Bronchial epithelial cell (primary cell): ENCODE measurements at places on chromosomes 7 and 10. TPM values are rescaled to one million over a fixed set of nuclear protein-coding genes. Genes with fewer than 3 reads are reported as not detected.

DDIT4 gene
- 2,437 and 2,447 TPM in 2 replicates for total RNA-seq

NXPH1 gene
- not detected in 2 replicates for total RNA-seq

- no peak for DNase-seq
Measured at GRCh38 chr7:143413123-143413522, 4.5 kb upstream of the EPHA1 start.

- no peak for DNase-seq
Measured at GRCh38 chr7:51220226-51220625, 96.4 kb downstream of the COBL start.

NEURL1 gene
- 1.1 and 5.1 TPM in 2 replicates for total RNA-seq

DNA sequence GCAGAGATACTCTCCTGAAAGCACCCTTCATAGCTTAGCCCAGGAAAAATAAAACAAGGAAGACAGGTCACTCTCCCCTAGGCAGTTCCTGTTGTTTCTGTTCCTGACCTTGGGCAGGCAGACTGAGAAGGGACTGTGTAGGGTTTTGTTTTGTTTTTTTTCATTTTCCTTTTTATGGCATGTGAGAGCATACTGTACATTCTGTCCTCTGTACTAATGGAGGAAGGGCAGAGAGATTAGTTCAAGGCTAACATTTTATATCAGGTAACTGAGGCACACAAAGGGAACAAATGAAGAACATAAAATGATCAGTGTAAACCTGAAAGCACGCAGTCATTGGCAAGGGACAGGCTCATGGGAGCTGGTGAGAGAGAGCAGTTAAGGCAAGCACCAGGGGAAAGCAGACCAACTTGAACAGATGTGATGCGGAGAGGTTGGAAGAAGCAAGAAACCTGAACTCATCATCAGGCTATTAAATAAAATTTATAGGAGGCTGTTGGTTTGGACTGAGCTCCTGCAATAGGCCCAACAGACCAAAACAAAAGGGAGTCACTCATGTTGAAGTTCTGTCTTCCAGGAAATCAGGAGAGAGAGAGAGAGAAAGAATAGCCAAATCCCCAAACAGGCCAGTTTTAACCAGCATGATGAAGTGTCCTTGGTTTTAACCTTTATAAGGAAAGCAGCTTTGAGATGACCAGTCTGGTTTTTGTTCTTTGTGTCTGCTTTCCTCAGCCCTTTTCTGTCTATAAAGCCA lies 34.1 kb upstream of the PDCD4 start:
- DNase-seq = no peak

GRCh38 chr7:85708221-85708620 lies 521.4 kb upstream of the SEMA3D start:
- DNase-seq = no peak

GRCh38 chr10:4807761-4808507 lies 18.1 kb upstream of the AKR1E2 start:
- DNase-seq = peak; percentile 93

ACSM6 gene
- not detected in 2 replicates for total RNA-seq

GRCh38 chr10:98463976-98464754 lies 17.4 kb upstream of the HPS1 start:
- DNase-seq = no peak

- peak; percentile 49 for DNase-seq
Measured at GRCh38 chr10:57716884-57717283, 550.8 kb downstream of the IPMK start.

GSTO1 gene
- 75.8 and 158 TPM in 2 replicates for total RNA-seq

BEND7 gene
- total RNA-seq = 1.3 and 4.2 TPM in 2 replicates

CLEC5A gene
- not detected in 2 replicates for total RNA-seq

- DNase-seq = peak; percentile 18
Measured at GRCh38 chr10:110218632-110219031, 11.2 kb downstream of the MXI1 start.

DNA sequence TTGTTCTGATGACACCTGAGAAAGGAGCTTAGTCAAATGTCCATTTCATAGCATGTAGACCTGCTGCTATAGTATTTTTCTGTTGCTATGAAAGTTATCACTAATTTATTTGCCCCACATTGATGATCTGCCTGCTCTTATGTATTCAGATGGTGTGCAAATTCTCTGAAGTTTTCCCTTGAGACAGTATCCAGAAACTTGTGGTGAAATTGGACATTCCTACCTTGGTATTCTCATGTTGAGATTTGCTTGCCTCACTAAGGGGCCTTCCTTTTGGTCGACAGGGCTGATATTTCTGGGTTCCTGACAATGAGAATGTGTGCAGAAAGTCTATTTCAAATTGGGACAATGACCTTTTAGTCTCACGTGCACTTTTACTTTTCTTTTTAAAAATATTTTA lies 253.2 kb upstream of the FZD8 start:
- DNase-seq = peak; percentile 33

GRCh38 chr7:71682841-71683781 lies 551.2 kb downstream of the GALNT17 start:
- no peak for DNase-seq

DNA sequence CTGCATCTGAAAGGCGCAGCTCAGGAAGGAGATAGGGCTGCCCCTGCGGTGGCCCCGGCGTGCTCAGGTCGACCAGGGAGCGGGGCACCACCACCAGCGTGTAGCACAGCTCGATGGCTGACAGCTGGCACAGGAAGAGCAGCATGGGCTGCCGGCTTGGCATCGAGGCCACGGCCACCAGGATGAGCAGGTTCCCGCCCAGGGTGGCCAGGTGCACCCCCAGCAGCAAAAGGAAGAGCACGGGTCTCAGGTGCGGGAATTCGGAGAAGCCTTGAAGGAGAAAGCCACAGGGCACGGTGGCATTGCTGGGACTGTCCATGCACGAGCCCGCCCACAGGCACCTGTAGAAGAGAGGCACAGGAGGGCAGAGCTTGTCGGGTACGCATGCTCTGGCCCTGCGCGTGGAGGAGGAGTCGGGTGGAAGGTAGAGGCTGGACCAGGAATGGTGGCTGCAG lies 33.9 kb downstream of the TAS2R41 start:
- no peak for DNase-seq

- DNase-seq = no peak
Measured at GRCh38 chr10:112258407-112258806, 24.8 kb upstream of the TECTB start.

GRCh38 chr10:61389887-61390286 lies 63.3 kb downstream of the TMEM26 start:
- DNase-seq = no peak

DNA sequence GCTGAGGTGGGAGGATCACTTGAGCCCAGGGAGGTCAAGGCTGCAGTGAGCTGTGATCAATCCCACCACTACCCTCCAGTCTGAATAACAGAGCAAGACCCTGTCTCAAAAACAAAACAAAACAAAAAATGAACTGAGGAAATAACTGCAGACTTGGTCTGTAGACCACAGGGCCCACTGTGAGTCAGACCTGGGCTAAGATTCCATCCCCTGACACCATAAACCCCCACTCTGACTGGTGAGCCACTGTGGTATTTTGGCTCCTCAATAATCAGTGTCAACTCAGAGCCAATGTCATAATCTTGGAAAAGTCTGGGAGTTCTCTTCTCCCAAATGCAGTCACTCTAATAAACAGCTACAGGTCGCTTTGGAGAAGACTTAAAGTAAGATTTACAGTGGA lies 24.0 kb upstream of the ERCC6 start:
- DNase-seq = no peak

SPDYE3 gene
- not detected in 2 replicates for total RNA-seq

TMEM139 gene
- total RNA-seq = 1.0 and 3.7 TPM in 2 replicates

DNA sequence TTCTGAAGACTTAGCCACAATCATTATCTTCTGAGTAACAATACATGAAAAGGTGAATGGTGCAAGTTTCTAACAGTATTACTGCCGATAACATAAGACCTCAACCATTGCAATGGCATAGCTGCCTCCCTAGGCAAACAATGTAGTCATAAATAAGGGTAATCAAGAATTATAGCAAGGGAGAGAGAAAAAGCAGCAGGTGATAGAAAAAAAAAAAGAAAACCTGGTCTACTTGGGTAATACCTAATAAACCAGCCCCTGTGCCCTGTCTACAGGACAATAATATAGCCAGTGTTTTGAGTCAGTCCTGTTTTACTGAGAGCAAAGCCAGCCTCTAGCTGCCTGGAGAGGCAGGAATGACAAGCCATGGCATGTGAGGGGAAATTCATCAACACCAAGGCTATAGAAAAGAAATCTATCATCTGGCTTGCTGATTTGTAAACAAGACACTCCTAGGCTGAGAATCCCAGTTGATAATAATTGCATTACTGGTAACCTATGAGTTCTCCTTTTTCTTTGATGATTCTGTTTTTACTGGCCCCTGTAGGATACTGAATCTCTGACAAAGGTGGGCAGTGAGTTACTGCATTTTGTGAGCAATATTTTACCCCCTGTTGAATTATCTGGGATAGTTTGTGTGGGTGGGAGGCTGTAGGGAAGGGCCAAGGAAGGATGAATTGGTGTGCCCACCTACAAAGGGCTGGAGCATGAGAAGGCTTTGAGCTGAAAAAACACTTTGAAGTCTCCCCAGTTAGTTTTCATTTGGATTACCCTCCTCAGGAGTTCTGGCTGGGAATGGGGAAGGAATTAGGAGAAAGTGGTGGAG lies 1.7 kb upstream of the WEE2 start:
- DNase-seq = peak; percentile 91
